Heart right ventricle (tissue), 16 donors: ENCODE measurements at places on chromosomes 7 and 10. TPM values are rescaled to one million over a fixed set of nuclear protein-coding genes. Genes with fewer than 3 reads are reported as not detected.

ZNF25 gene
- total RNA-seq = 21.4 TPM

- no peak for DNase-seq
These were observed 451.0 kb upstream of the GALNT17 start for GRCh38 chr7:70680743-70681468.

DNA sequence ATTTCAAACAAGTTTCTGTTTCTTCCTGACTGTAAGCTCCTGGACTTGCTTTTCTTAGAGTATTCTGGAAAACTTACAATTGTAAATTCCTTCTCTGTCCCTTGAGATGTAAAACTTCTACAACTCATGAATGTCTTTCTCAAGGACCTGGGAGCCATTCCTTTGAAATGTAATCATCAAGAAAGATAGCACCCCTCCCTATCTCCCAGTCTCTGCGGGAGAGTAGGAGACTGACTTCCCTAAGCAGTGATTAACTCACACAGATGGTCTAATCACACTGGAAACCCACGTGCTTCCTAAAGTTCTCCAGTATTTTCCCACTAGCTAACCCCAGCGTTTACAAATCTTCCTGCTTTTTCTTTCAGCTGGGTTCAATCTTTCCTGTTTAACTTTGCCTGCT, 549.4 kb downstream of the SORCS1 start:
- DNase-seq = peak; percentile 6

GRCh38 chr7:69934144-69934903, 336.0 kb downstream of the AUTS2 start:
- DNase-seq = no peak

ZNF775 gene
- 4.2 TPM for total RNA-seq

IDI2 gene
- not detected for total RNA-seq

MSMB gene
- not detected for total RNA-seq

DNA sequence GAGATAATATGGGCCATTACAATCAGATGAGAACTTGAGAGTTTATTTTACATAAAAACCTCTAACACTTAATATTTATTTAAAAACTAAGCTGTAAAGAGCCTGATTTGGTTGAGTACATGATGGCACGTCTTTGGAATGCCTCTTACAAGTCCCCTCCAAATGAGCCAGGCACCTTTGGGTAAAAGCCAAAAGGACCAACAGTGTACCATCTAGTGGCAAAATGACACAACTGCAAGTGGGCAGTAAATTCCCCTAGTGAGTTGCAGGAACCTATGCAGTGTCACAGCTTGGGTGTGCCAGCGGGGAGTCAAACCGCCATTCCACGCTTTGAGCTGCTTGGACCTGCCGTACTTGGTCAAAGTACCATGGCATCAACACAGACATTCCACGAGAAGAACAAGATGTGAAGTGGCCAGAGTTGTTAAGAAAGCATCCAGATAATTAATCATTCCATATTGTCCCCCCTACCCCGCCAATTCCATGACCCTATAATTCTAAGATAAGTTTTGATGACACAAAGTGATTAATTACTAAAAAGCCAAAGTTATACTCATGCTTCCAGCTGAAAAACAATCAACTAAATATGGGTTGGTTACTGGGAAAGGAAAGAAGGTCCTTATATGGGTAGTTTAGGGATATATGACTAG, 115.2 kb downstream of the SORBS1 start:
- no peak for DNase-seq

MRC1 gene
- 4.3 TPM for total RNA-seq

DNA sequence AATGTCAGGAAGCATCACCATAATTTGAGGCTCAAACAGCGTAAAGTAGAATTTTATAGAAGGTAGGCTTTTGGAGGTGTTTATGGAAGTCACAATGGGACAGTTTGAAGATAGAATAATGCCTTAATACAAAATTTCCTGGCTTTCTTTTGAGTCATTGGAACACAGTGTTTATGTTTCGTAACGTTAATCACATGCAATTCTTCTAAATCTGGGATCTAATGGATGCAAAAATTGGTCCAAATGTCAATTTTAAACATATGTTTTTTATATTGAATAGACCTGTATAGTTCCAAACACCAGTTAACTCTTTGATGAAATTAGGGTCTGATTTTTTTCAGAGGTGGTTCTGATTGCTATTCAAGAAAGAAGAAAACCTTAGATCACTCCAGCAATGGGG, 86.5 kb upstream of the HPS1 start:
- no peak for DNase-seq
